SIG-M5 (cell line): ENCODE measurements at places on chromosomes 12 and 14.

DNA sequence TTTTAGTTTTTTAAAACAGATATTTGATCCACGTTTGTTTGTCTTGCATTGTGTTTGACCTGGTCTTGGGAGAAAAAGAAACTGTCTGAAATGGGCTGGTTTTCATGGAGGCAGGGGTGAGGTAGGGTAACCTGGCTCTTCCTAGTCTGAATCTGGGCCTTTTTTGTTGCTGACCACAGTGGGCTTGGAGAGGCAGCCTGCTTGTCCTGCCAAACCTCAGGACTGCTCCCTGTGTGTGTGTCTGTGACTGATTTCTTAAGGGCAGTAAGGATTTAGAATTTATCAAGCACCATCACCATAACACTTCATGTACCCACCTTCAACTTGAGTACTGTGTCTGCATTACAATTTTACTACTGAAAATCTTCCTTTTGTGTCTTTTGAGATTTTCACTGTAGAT lies 28.5 kb downstream of the DAAM1 start:
- no peak for DNase-seq

DNA sequence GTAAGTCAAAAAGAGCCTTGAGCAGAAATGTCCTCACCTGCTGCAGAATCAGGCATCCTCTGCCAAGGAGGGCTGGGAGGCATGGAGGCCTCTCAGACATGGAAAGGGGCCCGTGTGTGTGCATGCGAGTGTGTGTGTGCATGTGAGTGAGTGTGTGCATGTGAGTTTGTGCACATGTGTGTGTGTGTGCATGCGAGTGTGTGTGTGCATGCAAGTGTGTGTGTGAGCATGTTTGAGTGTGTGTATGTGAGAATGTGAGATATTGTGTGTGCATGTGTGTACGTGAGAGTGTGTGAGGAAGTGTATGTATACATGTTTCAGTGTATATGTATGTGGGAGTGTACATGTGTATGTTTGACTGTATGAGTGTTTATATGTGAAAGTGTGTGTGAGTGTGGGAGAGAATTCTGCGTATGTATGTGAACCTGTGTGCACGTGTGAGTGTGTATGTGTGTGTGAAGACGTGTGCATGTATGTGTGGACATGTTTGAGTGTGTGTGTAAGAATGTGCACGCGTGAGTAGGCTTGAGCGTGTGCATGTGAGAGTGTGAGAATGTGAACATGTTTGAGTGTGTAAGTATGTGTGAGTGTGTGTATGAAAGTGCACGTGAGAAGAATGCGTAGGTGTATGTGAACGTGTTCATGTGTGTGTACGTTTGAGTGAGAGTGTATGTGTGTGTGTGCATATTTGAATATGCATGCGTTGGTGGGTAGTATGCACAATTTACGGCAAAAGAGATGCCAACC lies 90.8 kb downstream of the TBX5 start:
- no peak for DNase-seq

DNA sequence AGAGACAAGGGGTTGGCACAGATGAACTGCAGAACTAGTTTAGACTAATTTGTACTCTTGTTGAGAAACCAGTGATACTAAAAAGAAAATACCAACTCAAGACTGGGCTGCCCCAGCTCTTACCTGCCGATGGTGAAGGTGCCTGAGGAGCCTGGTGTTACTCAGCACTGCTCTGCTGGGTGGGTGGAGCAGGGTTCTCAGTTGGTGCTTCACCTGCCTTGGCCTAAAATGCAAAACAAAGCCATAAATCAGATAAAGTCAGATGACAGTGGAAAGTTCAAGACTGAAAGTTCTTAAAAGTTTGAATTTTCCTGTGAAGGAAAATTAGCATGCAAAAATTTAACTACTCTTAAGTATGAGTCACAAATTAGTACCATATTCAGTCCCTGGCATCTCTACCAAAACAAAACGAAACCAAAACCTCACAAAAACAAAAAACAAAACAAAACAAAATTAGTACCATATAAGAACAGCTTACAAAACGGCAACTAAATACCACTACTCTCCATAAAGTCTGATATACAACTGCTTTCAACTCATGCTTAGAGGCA lies 21.9 kb downstream of the YBX3 start:
- no peak for DNase-seq

DNA sequence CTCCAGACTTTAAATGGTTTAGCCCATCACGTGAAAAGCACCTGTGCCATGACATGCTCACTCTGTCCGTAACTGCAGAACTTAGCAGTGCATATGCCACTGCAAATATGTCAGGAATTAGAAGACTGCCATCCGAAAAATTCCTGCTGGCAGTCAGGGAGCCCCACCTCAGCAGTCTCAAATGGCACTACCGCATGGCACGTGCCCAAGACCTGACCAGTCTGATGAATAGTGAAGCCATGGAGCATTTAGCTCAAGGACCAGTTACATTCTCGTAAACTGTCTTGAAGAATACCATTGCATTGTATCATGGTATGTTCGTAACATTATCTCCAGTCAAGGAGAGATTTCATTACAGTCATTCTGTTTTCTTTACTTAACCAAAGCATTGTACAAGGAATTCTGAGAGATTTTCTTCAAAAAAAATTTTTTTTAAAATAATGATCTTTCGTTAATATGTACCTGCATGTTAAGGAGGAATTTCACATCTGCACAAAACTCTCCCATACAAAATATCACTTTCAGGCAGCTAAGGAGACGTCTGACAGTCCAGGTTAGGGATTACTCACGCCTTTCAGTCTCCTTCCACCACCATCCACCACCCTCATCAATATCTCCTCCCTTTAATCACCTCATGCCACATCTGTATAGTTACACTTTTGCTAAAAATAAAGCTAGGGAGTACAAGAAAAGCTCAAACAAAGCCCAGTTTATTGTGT lies 138.5 kb downstream of the ANO2 start:
- DNase-seq: no peak

DNA sequence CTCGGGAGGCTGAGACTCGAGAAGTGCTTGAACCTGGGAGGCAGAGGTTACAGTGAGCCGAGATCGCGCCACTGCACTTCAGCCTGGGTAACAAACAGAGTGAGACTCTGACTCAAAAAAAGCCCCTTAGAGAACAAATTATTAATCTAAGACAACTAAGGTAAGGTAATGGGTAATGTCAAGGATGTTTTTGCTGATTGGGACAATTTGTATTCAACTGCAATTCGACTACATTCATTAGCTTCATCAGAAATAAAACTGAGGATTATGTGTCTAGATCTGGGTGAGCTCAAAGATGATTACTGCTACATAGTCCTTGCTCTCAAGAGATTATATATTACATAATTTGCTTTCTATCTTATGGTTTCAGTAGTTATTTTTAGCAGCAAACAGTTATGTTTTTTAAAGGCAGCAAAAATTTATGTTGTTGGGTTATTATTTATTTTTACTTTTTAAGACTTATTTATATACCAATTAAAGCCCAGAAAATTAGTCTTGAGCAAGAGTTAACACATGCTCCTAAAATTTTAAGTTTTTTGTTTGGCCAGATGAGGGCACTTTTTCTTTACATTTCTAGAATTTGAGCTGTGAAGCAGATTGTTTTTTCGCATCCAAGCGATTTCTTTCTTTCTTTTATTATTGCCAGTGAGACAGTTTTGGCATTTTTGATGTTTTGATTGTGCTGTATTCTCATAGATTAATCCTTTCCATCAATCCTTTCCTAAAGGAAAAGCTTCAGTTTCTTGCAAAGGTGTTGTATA lies 52.3 kb downstream of the PLEKHA5 start:
- DNase-seq: no peak

DNA sequence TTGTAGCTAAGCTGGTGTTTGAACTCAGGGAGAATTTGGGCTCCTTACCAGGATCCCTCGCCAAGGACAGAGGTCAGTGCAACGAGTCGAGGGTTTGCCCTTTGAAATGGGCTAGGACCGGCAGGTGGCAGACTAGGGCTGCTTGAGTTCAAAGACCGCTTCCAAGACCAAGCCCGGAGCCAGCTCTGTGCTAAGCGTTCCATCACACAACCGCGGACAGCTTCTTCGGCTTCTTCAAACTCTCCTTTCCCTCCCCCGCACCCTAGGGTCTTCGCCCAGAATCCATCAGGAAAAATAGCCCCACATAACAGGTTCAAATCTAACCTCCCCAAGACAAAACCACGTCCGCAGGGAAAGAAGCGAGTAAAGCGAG lies 705 bp upstream of the FLVCR2 start:
- DNase-seq: peak; percentile 10

DNA sequence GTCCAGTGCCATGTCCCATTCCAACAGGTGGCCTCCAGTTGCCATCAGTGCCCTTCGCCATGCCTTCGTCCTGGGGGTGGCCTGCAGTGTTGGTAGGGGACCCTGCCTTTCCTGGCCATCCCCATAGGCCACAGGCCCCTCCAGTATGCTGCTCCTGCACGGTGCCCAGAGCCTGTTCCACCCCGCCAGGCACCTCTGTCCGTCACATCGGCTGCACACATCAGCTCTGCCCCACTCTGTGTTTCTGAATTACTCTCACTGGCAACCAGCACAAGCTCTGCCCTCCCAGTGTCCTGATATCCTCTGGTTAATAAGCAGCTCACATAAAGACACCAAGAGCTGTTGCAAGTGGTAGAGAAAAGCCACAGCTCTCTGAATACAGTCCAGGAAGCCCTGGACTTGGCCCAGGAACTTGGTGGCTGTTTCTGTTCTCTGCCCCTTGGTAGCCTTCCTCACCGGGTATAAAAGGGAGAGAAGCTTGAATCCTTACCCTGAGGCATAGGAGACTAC lies 31.3 kb upstream of the ATP2A2 start:
- DNase-seq: no peak

DNA sequence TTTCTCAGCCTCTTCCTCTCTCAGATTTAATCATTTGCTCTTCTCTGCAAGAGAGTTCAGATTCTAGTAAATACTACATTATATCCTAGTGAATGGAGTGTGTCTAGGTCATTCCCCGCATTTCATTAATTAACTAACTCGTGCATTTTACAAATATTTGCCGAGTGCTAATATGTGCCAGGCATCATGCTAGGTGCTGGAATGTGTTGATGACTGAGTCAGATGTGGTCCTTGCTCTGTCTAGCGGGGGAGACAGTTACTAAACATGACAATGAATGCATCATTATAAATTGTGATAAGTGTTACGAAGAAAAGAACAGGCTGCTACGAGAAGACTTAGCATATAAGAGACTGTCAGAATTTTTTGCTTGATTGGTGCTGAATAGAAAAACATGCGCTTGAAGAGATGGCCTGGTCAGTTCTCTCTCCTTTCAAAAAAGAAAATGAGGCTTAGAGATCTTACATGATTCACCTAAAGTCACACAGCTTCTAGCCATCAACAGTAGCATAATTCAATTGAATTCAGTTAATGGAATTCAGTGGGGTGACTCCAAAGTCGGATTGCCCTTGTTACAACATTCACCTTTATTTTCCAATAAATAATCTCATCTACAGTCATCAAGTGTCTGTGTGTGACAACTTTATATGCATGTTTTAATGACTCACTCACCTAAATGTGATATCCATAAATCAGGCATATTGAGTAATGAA lies 48.7 kb upstream of the MAX start:
- DNase-seq: no peak

DNA sequence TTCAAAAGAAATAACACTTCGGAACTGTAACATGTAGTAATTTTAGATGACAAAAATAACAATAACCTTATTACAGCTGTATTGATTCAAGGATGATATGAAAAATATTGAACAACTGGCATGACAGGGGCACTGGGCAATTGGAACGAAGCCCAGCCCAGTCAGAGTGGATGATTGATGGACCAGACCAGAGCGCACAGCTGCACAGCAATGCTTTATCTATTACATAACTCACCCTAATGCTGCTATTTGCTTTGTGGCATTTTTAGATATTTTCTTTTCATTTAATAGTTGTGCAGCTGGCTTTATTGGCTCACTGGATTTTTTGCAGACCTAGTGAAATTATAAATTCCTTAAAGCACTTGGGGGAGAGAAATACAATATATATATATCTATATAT lies 26.9 kb upstream of the FERMT2 start:
- DNase-seq: no peak

- DNase-seq: no peak
Measured at GRCh38 chr12:71063087-71063486, 94.7 kb downstream of the TSPAN8 start.

- DNase-seq: no peak
Measured at GRCh38 chr14:99586054-99586760, 17.8 kb downstream of the CCDC85C start.

GRCh38 chr12:30769802-30770201 lies 15.1 kb upstream of the CAPRIN2 start:
- no peak for DNase-seq

GRCh38 chr14:61179061-61179690 lies 102.0 kb downstream of the TMEM30B start:
- no peak for DNase-seq

DNA sequence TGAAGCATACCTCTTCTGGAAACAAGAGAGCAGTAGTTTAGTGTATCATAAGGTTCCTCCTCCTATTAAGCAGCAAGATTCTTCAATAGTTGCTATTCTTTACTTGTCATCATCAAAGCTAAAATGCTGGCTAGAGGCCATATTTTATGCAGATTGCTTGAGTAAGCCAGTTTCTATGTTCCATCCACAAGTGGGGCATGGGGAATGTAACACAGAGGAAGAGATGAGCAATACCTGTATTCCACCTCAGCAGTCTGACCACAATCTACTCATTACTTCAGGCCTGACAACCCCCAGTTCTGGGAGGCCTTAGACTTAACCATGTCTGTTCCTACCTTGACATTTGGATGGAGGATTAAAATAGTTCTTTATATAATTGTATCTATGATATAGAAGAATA lies 423.6 kb downstream of the BTG1 start:
- DNase-seq: no peak

GRCh38 chr12:66775871-66776270 lies 97.0 kb upstream of the GRIP1 start:
- DNase-seq: no peak

DNA sequence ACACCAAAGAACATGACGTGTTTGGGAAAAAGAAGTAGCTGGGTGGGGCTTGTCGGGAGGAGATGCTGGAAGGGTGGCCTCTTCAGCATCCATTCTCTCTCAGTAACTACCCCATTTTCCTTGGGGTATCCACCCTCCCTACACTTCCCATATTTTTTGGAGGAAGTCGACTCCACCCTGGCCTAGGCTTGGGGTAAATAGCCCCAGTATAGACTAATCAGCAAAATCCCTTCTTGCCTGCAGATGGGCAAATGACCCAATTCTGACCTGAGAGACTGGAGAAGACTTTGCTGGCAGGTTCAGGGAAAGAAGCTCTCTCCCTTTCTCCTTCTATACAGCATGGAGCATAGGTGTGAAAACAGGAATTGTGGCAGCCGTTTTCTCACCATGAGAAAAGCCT lies 28.5 kb upstream of the JDP2 start:
- DNase-seq: no peak

GRCh38 chr14:44745371-44745770 lies 216.4 kb downstream of the KLHL28 start:
- DNase-seq: no peak

GRCh38 chr14:53537422-53538315 lies 384.5 kb upstream of the DDHD1 start:
- no peak for DNase-seq
